ENCODE measurements at places on chromosomes 6 and 20. TPM values are rescaled to one million over a fixed set of nuclear protein-coding genes. Genes with fewer than 3 reads are reported as not detected.

PTCHD4 gene
- 0.34 TPM for total RNA-seq

STX11 gene
- total RNA-seq, result 1.2 TPM

HCRTR2 gene
- not detected for total RNA-seq

SIRPA gene
- total RNA-seq, result 14.1 TPM

SLC22A16 gene
- total RNA-seq, result 0.17 TPM

SYNE1 gene
- total RNA-seq, result 21.9 TPM

KIF16B gene
- 4.0 TPM for total RNA-seq

TMC2 gene
- total RNA-seq, result not detected

TCF21 gene
- 9.8 TPM for total RNA-seq

MEI4 gene
- total RNA-seq, result not detected

EDN3 gene
- total RNA-seq, result not detected

RIMS4 gene
- total RNA-seq, result not detected

ATG5 gene
- total RNA-seq, result 22.7 TPM

LINC00237 gene
- total RNA-seq, result not detected

C20orf96 gene
- total RNA-seq, result 2.8 TPM

SRSF12 gene
- total RNA-seq, result 0.34 TPM

SYCP2L gene
- total RNA-seq, result 0.30 TPM

IMPG1 gene
- total RNA-seq, result not detected

MDFI gene
- total RNA-seq, result 7.0 TPM

PPP1R3G gene
- 0.59 TPM for total RNA-seq

SFT2D1 gene
- total RNA-seq, result 63.0 TPM

ENPP3 gene
- 1.5 TPM for total RNA-seq

ARFGEF3 gene
- total RNA-seq, result under 0.01 TPM

PRSS35 gene
- 2.7 TPM for total RNA-seq

CDH26 gene
- not detected for total RNA-seq

PLCB1 gene
- total RNA-seq, result 1.7 TPM

MMUT gene
- 7.9 TPM for total RNA-seq

CLPSL1 gene
- not detected for total RNA-seq

FAM83B gene
- total RNA-seq, result 0.15 TPM

CD40 gene
- total RNA-seq, result 4.4 TPM

SLC17A3 gene
- total RNA-seq, result not detected

KIAA1586 gene
- total RNA-seq, result 4.2 TPM

PDRG1 gene
- total RNA-seq, result 7.2 TPM

ESR1 gene
- under 0.01 TPM for total RNA-seq

GABRR1 gene
- not detected for total RNA-seq

Measured in bronchus fibroblast of lung (primary cell).